ENCODE measurements at places on chromosomes 6 and 20.

GRCh38 chr6:156801712-156802111 is 24.5 kb downstream of the ARID1B start:
- no peak for DNase-seq

DNA sequence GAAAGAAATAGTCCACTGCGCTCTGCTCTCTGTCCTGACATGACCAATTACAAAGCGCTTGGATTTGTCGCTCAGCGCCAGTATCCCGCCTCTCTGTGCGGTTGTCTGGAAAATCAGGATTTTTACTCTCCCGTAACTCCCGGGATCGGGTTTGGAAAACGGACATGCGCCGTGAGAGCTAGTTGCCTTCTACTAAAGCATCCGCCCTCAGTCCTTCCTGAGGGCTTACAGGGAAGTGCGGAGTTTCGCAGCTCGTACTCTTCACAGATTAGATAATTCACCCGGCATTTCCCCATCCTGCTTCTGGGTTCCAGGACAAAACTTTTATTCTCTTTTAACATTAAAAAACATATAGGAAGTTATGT is 427 bp upstream of the MKKS start:
- peak; percentile 97 for DNase-seq

GRCh38 chr6:141956046-141956761 is 176.5 kb upstream of the GJE1 start:
- peak; percentile 16 for DNase-seq

- no peak for DNase-seq
These were observed 285.8 kb downstream of the HTR1B start for GRCh38 chr6:77177470-77177869.

- DNase-seq: no peak
These were observed 144.6 kb downstream of the MTHFD1L start for GRCh38 chr6:151010071-151010470.

- DNase-seq: no peak
These were observed 12.9 kb upstream of the EMILIN3 start for GRCh38 chr20:41379551-41379950.

GRCh38 chr6:144482142-144482541 is 197.0 kb downstream of the UTRN start:
- DNase-seq: peak; percentile 72

DNA sequence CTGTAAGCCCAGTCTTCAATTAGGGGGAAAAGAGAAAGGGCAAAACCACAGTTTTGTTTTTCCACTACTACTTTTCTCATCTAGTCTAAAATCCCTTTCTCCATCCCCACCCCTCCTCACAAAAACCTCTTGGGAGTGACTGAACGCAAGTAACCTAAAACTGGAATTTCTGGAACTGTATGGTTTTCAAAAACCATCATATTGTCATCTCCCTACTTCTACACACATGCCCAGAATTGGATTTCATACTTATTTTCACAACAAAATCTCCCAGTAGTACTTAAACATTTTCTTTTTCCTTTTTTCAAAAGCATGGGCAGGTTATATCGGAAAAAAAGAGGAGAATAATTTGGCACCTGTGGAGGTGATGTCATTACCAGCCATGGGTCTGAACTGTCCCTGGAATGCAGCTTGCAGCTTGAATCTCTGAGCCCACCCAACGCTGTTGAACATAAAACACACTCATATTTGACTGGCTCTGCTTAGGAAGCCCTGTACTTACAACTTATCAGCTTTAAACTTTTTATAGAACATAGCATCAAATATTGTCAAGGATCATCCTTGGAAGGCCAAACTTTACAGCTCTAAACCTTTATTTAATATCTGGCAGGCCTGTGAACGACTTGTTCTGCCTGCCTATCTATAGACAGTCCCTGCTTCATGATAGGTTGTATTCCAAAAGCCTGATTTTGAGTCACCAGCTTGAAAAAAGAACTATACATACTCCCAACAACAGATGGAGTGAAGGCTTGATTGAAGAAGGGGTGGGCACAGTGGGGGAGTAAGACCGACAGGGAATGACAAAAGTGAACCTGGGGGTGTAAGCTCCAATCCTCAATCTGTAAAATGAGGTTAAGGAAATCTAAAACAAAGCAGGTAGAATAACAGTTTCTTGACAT is 59.3 kb downstream of the EPB41L2 start:
- no peak for DNase-seq

- DNase-seq: no peak
These were observed 1.4 kb downstream of the CST3 start for GRCh38 chr20:23636182-23636907.
